ENCODE measurements at places on chromosomes 7 and 10.

DNA sequence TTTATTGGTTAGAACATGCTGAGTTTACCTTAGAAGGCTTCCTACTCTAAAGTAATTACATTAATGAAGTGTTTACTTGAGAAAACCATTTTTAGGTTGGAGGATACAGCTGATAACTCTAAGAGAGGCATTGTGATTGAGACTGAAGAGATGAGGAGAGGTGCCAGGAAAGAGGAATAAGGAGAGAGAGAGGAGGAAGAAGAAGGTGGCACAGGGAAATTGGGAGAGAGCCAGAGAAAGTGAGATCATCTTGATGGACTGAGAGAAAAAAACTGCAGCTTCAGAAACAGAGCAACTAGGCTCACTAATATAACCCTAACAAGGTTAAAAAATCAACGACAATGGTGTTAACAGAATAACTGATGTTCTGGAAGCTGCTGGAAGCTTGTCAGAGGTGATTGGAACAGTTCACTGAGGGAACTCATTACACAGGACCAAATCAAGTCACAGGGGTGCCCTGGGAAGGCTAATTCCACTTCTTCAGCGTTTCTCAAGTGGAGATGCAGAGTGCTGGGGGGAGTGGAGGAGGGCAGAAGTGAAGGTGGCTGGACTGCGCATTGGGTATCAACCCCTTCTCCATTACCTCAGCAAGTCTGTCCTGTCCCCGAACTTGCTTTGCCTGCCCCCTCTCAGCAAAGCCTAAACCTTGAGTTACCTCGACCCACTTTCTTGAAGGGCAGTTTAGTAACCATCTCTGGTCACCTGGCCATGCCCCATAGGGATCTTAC, 6.9 kb upstream of the SORBS1 start:
- DNase-seq = no peak

GRCh38 chr10:60203993-60204618, 185.6 kb downstream of the ANK3 start:
- no peak for DNase-seq

DNA sequence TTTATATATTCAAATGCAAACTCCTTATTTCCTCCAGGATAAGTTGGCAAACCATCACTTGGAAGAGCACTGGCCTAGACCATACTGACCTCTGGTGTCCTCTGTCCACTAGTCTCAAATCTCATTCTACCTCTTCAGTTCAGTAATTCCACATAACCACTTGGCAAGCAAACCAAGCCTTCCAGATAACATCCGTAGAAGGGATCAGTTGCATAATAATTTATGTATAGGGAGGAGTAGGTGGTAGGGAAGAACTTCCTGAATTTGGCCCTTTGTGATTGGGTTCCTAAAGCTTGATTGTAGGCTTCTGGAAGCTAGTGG, 55.0 kb downstream of the WAC start:
- no peak for DNase-seq

DNA sequence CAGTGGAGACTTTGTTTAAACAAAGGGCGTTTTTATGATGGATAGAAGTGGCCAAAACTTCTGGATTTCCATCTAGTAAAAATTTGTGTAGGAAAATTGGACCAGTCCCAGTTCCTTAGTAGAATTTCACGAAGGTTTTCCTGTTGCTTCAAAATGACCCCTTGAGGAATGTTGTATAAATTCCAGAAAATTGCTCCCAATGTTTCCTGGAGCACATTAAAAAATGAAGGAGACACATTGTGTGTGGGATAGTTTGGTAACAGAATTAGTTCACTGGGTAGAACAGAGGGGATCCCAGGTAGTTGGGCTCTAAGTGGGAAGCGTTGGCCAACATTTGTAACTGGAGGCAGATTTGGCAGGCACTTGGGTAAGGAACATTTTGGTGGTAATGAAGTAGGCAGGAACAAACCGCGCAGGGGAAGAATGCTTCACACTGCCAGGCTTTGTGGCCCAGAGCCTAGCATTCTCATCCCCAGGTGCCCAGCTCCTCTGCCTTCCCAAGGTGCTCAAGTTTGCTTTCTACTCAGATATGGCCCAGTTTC, 758.6 kb downstream of the AUTS2 start:
- DNase-seq = no peak

DNA sequence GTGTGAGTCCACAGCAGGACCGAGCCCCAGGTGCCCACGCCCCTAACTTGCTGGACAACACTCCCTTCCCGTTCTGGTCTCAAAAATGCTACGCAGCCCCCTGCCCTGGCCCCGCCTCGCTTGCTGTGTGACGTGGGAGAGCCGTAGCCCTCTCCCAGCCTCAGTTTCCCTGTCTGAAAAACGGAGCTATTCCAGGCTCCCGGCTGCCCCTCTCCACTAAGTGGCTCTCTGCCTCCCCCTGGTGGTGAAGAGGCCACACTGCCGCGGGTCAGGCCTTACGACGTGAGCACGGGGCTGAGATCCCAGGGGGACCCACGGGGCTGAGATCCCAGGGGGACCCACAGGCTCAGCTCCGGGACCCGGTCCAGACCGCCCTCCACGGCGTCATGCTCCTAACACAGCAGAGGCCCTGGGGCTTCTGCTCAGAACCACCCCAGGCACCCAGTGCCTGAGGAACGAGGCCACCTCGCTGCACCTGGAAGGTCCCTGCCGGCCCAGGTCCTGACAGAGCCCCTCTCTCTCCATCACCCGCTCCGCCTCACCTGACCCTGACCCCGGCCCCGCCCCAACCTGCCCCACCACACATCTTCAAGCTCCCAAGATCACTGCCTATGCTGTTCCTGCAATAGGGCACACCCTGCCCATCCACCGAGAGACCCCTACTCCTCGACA, 26.7 kb downstream of the MICALL2 start:
- DNase-seq = peak; percentile 65

DNA sequence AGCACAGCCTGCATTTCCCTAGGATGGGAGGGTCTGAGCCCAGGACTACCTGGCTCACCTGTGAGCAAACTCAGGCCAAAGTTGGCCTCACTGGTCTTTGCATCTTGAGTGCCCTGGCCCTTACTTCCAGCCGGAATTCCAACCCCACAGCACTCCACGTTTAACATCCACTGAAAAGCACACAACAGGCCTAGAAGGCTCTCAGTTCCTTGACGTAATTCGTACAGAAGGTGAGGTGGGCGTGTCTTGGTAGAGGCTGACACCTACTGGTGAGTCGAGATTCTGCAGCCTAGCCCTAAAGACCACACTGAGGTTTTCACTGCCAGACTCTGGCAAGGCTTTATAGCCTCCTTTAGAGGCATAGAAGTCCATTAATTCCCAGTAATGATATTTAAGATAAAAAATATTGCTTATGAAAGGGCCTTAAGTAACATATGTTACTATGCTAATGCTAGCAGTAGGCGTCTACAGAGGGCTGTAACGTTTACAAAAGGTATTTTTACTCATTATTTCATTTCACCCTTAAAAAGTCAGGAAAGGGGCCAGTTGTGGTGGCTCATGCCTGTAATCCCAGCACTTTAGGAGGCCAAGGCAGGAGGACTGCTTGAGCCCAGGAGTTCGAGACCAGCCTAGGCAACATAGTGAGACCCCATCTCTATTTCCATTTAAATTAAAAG, 95.8 kb downstream of the HIP1 start:
- DNase-seq = peak; percentile 74

- DNase-seq = no peak
These were observed 280.0 kb upstream of the GNAI1 start for GRCh38 chr7:79854621-79855020.

DNA sequence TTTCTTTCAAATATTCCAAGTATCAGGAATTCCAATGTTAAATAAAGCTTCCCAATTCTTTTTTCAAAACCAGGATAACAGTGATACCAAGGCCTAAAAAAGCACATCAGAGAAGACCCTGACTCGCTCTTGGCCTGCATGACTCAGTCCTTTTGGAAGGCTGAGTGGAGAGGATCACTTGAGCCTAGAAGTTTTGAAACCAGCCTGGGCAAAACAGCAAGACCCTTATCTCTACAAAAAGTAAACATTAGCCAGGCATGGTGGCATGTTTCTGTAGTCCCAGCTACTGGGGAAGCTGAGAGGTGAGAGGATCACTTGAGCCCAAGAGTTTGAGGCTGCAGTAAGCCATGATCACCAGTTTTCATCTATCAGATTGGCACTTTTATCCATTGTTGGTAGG, 18.7 kb downstream of the NFE2L3 start:
- no peak for DNase-seq

DNA sequence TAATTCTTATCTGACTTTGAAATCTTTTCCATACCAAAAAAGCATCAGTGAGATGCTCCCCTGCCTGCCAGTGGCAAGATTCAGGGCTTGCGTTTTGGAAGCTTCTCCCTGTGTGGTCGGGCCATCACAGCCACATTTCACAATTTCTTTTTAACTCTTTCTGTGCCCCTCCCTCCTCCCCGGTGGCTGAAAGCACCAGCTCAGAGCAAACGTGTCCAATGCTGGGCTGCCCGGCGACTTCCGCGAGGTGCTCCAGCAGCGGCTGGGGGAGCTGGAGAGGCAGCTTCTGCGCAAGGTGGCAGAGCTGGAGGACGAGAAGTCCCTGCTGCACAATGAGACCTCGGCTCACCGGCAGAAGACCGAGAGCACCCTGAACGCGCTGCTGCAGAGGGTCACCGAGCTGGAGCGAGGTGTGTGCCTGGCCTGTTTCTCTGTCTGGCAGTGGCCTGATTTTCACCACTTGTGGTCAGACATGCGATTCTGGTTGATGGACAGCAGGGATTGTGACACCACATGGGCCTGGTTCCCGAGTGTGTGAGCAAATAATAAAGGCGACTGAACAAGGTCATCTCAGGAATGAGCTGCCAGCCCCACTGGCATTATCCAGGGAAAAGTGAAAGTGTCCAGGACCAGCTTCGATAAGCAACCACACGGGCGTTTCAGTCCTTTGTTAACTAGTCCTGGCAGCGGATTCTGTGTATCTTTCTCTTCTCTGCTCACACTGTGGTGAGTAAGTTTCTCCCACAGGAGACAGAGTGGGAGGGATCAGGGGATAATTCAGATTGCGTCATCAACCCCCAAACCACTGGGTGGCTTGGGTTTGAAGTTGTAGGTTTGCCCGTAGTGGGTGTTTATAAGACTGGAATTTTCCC, 2.6 kb downstream of the NPTX2 start:
- no peak for DNase-seq

DNA sequence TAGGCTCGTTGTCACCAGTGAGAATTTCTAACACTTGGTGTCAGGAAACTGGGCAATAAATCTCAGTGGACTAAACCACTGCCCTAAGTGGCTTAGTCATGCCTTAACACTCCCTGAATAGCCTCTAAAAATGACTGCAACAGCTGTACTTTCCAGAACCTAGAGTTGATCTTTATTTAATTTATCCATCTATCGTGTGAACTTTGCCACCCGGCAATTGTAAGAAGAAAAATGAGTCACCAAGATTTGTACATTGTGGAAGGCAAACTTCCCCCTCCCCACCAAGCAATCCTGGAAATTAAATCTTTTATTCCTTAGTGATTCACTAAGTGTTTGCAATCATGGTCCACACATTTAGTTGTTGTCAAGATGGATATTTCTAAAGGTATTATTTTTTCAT, 47.1 kb downstream of the NXPH1 start:
- no peak for DNase-seq

DNA sequence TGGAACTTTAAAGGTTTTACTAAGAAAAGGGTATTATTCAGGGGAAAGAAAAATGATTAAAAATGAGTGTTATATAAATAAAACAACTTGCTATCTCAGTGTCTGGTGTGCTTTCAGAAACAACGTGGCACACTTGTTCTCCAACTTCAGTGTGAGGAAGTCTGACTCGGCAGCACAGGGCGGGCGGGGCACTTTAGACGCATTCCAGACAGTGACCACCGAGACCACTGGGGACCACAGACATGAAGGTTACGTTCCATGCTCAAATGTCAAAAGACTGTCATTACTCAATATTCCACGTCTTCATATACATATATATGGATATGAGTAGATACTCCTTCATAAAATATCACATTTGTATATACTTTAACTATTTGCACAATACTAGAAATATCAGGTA, 87.0 kb downstream of the LARP4B start:
- no peak for DNase-seq

GRCh38 chr7:66504131-66504530, 124.5 kb upstream of the KCTD7 start:
- DNase-seq = no peak

GRCh38 chr7:93955304-93955703, 33.8 kb downstream of the GNG11 start:
- no peak for DNase-seq

DNA sequence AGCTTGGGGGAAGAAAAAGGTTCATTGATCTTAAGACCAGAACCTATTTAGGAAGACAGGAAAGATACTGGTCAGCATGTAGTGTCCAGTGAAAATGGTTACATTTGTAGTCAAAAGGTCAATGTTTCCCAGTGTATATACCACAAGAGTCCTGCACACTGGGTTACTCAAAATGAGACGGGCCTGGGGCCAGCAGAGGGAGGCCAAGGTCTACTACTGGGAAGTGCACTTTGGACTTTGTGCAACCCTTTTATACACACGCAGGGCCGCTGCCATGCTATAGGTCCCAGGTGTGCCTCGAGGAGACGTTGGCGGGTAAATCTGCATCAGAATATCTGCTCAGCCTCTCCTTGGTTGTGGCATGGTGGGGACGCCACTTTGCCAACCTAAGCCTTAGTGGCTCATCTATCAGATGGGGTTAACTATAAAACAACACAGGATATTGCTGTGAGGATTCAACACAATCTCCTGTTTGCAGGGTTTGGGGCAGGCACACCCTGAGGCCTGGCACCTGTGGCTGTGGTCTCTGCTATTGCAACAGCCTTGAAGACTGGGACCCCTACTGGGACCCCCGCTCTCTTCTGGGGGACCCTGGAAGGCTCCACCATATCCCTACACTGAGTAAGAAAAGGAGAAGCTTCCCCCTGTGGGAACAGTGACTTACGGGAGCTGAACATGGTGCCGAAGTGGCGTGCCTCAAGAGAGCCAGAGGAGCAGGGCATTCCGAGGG, 19.7 kb downstream of the CLRN3 start:
- no peak for DNase-seq

Data from CD4-positive, alpha-beta T cell treated with Interleukin-4 for 4 hours (primary cell).